ENCODE measurements at places on chromosomes 6 and 20.
A peak's percentile ranks its signal among the peaks of the same experiment; 100 is the strongest.

- no peak for DNase-seq
Observed at GRCh38 chr20:50413088-50413500, 97.1 kb upstream of the PTPN1 start.

- DNase-seq: no peak
Observed at GRCh38 chr6:44030812-44031454, 96.3 kb downstream of the MRPL14 start.

GRCh38 chr6:32658268-32658897 is 8.1 kb downstream of the HLA-DQB1 start:
- DNase-seq: no peak

DNA sequence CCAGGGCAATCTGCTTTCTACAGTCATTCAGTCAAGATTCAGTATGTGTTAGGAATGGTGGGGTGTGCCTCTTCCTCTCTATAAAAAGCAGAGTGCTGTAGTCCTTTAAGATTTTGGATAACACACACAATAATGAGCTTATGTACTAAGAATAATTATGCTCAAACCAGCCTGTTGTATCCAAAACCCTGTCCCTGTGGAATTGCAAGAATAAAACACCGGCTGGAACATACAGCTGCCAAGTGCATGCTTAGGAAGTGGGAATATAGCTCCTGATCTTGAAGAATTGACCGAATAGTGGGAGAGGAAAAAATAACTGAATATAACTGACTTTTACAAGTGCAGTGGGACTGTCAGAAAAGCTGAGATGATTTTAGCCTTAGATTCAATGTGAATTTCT is 979 bp upstream of the MOCS1 start:
- no peak for DNase-seq

DNA sequence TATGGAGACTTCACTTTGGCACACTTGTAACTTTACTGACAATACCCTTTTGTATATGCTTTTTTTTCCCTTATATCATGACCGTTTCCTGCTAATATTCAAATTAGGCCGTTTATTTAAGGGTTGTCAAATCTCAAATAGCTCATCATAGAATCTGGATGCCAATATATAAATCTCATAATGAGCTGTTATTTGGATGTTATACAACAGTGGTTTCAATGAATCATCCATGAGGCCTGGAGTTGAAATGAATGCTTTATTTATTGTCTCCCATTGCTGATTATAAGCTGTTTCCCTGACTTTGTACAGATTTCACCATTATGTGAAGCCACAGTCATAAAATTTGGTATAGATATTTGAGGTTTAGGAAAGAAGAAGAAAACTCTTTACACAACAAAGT is 256.1 kb downstream of the PLCB1 start:
- DNase-seq: no peak

DNA sequence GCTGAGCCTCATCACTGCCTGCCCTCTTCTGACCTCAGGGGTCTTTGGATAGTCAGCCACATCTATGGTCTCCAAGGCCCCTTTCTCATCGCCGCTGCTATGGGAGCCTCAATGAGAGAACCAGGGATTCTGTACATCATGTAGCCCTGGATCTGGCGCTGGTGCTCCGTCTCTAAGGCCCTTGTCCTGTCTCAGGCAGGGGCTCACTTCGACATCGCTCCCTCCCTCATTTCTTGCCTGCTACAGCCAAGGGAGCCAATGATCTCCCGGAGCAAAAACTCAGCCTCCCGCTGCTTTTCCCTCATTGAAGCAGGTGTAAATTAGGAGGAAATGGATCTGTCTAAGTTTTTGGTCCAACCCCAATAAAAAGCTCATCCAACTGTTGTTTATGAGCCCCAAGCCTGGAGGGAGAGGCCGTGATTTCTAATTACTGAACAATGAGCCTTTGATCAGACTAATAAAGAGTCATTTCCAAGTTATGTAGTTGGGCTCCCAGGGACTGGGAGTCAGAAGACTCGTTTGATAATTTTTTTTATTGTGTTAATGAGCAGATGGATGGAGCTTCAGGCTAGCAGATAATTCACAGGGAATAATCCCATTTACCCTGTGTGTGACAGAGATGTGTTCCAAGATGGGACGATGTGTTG is 30.9 kb downstream of the LBP start:
- DNase-seq: no peak

- DNase-seq: no peak
Observed at GRCh38 chr6:49540614-49541013, 9.9 kb upstream of the C6orf141 start.

- DNase-seq: no peak
Observed at GRCh38 chr6:142693441-142693840, 251.5 kb downstream of the HIVEP2 start.

DNA sequence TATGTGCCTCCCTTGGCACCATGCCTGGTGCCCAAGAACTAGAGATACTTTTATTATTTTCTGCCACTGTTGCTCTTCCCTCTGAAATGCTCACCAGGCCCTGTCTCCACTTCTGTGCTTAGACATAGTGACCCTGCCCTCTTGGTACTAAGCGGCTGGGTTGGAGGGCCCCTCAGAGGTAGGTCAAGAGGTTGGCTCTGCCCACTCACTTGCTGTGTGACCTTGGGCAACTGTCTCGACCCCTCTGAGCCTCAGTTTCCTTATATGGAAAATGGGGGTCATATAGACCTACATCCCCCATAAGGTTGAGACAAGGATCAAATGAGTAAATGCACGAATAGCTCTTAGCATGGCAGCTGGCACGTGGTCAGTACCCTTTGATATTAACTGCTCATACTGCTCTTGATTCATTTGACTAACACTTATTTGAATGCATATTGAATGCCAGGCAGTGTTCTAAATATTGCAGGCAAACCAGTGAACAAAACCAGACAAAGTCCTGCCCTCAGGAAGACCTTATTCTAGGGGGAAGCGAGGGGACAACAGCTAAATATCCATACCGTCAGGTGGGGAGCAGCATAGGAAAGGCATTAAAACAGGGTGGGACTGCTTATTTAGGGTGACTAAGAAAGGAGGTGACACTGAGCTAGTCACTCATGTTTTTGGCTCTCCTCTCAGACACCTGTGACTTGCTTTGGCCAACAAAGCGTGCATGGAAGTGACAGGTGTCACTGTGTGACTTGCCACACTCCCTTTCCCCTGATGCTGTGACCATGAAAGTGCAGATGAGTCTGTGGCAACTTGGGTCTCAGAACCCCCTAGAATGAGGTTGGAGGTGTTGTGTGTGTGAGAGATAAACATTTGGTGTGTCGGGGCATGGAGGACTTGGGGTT is 14.3 kb upstream of the SPO11 start:
- DNase-seq: no peak

DNA sequence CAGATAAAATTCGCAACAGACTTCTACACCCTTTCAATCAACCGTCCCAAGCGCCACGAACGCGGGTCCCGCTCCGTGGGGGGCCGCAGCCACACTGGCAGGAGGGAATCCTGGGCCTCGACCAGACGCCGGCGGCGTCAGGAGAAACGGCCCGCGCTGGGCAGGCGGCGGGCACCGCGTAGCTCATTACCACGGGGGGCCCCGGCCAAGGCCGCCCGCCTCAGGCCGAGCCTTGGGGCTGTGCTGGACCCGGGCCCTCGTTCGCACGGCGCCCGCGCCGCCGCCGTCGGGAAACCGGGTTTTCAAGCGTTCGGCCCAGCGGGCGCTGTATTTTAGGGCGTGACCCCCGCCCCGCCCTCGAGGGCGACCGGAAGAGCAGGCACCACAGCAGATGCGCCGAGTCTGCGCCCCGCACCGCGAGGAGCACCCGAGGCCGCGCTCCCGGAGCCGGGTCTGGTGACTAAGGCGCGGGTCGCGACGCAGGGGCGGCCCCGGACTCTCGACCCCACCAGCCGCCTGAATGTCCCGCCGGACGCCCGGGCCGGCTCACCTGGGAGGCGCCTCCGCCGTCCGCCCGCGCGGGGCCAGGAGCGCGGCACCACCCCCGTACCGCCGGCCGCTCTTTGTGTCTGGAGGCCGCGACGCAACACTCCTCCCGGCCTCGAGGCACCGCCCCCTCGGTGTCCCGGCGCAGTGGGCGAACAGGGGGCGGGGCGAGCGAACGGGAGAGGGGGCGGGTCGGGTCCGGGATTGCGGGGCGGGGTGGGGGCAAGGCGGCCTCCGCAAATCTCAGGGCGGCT is at the start of gene NINL:
Gene NINL (minus strand): TSS at position 627 of the 800 bp plus-strand sequence. CDS start 58,944 bp downstream, outside the sequence.
- peak; percentile 95 for DNase-seq

GRCh38 chr6:150452428-150453243 is 83.8 kb downstream of the IYD start:
- peak; percentile 39 for DNase-seq

DNA sequence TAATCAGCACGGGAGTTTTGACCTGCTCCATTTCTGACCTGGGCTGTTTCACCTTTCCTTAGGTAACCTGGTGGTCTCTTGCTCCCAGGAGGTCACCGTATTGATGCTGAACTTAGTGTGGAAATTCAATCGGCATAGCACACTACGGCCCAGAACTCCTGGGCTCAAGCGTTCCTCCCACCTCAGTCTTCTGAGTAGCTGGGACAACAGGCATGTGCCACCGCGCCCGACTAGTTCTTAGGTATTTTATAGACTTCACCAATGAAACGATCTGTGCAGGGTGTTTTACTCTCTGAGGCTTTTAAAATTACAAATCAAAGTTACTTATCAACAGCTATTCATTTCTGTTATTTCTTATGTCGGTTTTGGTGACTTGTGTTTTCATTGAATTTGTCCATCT is 42.1 kb downstream of the ATG5 start:
- no peak for DNase-seq

- DNase-seq: no peak
Observed at GRCh38 chr6:146267946-146268345, 239.1 kb downstream of the GRM1 start.

DNA sequence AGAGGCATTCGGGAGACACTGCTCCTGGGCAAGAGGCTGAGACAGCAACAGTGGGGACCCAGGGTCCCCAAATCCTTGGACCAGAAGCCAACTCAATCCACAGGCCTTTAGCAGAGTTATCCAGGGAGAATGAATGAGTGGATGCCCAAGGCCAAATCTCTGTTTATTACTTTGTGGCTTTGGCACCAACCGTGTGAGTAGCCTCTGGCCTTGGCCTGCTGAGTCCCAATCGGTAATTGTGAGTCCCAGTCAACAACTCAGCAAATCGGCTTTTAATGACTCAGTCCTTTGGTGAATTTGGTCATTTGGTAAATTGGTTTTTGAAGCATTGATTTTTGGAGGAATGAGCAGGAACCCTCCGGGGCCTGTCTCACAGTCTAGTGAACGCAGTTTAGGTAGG is 29.1 kb upstream of the ECI2 start:
- no peak for DNase-seq

- no peak for DNase-seq
Observed at GRCh38 chr20:25199473-25200260, 4.2 kb downstream of the ENTPD6 start.

- DNase-seq: no peak
Observed at GRCh38 chr20:5843054-5843592, 92.9 kb downstream of the SHLD1 start.

GRCh38 chr20:63748070-63748933 is 8.7 kb downstream of the SLC2A4RG start:
- no peak for DNase-seq

DNA sequence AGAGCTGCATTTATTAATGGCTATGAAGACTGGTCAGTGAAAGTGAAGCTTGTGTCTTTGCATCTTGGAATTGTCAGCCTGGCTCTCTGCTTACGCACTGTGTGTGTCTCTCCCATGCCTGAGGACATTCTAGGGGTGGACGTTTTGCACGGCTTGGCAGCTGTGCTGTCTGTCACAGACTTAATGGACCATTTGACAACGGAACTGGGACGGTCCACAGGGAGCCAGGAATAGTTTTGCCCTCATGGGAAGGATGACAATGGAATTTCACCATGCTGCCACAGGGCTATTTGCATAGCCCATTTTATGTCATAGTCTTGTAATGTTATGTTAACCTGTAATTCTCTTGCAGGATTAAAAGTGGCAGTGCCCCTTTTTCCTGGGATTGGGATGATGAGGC is 44.7 kb downstream of the OR2B6 start:
- peak; percentile 9 for DNase-seq

GRCh38 chr6:132725947-132726607 is 12.2 kb upstream of the VNN1 start:
- DNase-seq: no peak

DNA sequence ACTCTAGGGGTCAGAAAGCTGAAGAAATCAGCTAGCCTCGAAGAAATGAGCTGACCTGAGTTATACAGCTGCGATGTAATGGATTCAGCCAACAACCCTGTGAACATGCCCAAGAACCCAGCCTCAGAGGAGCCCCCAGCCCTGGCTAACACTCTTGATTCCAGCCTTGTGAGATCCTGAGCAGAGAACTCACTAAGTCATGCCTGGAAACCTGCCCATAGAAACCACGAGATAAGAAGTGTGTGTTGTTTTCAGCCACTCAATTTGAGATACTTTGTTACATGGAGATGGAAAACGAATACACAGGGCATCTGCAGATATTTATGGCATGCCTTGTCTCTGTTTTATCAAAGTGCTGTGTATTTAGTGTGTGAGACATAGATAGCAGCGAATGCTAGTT is 265.2 kb downstream of the QKI start:
- no peak for DNase-seq

- no peak for DNase-seq
Observed at GRCh38 chr20:51889466-51889865, 87.1 kb upstream of the SALL4 start.

DNA sequence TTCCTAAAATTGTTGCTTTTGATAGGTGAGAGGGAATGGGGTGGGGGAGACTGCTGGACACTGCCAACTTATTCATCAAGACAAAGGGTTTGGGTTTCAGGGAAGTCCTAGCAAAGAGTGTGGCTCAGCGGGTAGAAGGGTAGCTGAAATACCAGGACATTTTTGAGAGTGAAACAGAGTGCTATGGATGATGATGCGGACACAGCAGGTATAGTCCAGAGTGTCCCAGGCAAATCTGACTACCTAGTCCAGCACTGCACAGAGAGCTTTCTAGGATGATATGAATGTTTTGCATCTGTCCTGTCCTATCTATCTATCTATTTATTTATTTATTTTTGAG is 154.3 kb downstream of the BCAS1 start:
- DNase-seq: no peak

DNA sequence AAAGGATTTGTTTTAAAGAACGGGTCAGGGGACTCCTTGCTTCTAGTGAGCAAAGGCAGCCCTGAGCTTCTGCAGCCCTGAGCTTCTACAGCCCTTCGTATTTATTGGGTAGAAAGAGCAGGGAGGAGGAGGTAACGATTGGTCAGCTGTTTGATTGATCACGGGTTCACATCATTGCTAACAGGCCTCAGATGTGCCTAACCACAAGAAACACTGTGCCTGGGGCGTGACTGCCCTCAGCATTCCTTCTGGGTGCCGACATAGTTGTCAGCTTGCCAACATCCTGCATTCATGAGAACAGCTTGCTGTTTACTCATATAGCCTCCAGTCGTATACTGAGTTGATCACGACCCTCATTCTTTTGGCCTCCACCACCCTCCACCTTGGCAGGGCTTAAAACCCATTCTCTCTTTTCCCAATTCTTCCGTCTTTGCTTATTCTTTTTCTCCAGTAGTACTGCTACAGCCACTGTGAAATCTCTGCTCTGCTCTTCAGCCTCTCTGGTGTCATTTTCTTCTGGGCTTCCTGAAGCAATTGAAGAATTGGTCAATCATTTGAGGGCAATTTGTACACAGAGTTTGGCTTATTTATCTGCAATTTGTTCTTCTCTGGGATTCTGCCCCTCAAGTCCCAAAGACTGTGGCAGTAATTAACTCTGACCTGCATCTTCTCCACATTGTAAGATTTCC is 25.4 kb upstream of the NOP56 start:
- no peak for DNase-seq

GRCh38 chr6:156879186-156879585 is 102.0 kb downstream of the ARID1B start:
- DNase-seq: peak; percentile 22

Measured in right kidney (tissue), 9 donors.